ENCODE measurements at places on chromosomes 6 and 20. TPM values are rescaled to one million over a fixed set of nuclear protein-coding genes. Genes with fewer than 3 reads are reported as not detected.

DNA sequence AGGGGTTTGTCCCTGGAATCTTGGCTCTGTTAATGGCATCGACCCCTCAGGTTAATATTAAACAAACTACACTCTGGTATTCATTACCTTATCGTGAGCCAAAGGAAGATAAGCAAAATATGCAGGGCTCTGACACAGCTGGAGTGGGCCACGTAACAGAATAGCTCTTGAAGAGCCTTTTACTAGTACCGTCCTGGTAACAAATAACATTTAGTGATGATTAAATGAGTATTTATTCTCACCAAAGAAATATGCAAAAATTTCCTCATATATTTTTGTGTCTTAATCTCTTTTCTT lies 20.1 kb upstream of the UTRN start:
- DNase-seq: no peak

DNA sequence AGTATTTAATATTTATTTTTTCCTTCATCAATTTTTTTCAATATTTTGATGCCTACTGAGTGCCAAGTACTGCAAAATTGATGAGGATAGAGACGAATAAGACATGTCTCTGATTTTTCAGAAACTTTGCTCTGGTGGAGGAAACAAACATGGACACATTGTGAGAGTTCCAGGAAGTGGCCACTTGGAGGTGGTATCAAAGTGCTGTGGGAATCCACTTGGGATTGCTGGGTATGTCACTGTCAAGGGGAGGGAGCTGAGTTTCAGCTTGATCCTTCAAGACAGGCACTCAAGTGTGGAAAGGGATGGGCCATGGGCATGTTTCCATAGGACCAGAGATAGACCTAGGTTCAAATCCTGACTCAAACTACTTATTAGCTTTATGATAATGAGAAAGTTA lies 24.5 kb upstream of the ABCC10 start:
- no peak for DNase-seq

- no peak for DNase-seq
Observed at GRCh38 chr6:157911278-157911677, 70.4 kb upstream of the SYNJ2 start.

CUTA gene
- 90.5 TPM for total RNA-seq

DNA sequence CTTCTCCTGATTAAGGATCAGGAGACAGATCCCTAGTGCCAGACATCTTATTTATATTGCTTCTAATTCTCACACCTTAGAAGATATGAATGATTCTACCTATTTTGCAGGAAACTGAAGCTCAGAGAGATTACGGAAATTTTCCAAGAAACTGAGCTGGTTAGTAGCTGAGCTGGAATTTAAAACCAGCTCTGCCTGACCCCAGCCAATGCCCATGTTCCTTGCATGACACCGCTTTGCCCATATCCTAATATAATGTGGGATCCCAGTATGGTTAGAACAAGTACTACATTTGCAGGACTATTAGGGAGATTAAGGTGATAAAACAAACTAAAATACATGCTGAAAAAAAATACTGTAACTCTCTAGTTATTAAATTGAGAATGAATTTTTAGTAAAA lies 1.9 kb downstream of the TMEM30A start:
- DNase-seq: no peak

DNA sequence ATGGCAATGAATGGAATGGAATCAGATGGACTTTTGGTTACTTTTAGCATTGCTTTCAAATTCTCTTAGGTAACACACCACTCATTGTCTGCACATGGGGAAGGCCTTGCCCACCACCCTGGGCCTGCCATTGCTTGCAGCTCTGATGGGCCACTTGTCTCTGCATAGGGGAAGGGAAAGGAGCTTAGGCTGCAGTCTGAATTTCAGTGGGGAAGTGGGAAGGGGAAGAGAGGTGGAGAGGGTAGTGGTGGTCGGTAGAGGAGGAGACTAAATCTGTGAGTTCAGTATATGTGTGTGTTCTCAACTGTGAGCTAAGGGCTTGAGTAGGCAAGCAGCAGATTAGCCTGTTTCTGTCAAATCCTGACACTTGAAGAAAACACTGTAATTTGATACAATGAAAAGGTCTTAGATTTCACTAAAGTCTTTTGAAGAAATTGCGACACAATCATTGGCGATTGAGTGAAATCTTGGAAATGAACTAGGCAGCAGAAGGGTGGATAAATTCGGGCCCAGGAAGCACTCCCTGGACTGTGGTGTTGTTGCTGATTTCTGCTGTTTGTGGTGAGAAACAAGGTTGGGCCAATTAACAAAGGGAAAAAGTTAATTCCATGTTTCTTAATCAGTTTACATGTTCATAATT lies 80.6 kb downstream of the OTOR start:
- no peak for DNase-seq

DNA sequence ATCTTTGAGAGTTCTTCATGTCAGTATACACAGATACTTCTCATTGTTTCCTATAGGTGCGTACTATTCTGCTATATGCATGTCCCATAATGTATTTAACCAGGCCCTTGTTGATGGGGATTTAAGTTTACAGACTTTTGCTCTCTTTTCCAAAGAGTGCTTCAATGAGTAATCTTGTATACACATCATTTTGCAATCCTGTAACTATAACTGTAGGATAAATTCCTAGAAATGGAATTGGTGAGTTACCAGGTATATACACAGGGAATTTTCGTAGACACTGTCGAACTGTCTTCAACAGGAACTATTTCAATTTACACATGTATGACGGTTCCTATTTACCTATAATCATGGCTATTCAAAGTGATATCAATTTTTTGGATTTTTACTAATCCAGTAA lies 15.2 kb upstream of the SNRPC start:
- no peak for DNase-seq

GRCh38 chr20:2986466-2986865 lies 57.0 kb upstream of the GNRH2 start:
- peak; percentile 61 for DNase-seq

FLRT3 gene
- total RNA-seq: 5.2 TPM

RNF182 gene
- 10.8 TPM for total RNA-seq

KIF13A gene
- 23.3 TPM for total RNA-seq

DNA sequence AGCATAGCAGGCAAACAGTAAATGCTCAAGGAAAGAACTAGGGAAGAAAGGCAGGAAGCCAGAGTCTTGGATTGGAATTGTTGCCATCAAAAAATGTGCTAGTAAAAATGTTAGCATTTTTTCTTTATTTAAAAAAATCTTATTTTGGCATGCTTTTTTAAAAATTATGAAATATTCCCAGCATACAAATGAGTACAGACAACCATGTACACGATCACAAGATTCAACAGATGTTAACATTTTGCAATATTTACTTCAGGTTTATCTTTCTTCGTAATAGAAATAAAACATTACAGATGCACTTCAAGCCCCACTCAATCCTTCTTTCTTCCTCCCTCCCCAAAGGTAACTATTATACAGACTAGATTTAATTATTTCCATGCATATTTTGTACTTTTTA lies 27.4 kb upstream of the NOP56 start:
- no peak for DNase-seq
